ENCODE measurements at places on chromosomes 6 and 20.

DNA sequence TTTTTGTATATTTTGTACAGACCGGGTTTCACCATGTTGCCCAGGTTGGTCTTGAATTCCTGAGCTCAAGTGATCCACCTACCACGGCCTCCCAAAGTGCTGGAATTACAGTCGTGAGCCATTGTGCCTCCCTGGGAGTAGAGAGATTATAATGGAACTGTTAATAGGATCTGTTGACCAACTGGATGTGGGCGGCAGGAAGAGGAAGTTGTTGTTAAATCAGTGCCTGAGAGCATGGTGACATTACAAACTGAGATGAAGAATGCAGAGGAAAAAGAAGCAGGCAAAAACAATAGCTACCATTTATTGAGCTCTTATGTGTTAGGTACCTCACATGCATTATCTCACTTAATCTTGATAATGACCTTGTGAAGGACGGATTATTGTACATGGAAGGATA, 9.2 kb upstream of the L3MBTL3 start:
- no peak for DNase-seq

DNA sequence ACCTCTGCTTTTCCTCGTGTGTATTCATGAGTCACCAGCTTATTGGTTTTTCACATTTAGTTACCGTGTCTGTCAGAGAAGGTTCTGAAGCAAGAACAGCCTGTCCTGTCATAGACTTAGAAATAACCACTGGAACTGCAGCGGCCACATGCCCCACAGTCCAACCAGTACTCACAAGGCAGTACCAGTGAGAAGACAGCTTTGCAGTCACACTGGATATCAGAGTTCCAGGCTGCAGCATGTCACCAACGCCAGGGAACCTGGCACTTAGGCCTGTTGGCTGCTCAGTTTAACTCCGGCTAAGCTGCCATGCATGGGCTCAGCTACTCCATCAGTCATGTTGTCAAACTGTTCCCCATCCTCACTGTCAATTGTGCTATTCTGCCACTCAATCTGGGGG, 40.1 kb downstream of the ADNP start:
- no peak for DNase-seq

GRCh38 chr6:139198529-139199288, 63.8 kb downstream of the HECA start:
- no peak for DNase-seq

DNA sequence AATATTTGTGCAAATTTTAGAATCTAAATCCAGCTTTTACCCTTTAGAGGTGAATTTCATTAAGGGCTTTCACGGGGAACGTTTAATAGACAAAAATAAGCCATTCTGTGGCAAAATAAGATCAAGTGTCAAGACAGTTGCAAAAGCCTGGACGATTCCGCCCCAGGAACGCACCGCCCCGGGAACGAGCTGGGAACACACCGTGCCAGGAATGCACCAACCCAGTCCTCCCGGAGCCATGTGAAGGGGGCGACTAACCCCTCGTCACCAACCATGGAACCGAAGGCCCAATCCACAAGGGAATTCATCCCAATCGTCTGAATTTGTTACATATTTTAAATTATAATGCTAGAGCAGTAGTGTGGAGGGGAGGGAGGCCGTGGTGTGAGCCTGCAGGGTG, 20.8 kb upstream of the TCFL5 start:
- no peak for DNase-seq

DNA sequence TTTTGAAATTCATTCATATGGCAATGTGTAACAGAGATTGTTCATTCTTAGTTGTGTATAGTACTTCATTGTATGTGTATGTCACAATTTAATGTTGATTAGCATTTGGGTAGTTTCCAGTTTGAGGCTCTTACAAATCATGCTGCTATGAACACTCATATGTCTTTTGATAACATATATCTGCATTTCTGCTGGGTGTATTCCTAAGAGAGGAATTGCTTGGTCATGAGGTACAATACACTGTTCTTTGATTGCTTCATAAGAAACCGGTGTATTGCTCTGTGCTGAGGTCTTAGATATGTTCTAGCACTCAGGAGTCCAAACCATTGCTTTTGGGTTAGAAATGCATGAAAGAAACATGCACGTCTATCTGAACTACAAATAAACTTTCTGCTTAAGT, 492.9 kb upstream of the JAG1 start:
- DNase-seq: no peak

DNA sequence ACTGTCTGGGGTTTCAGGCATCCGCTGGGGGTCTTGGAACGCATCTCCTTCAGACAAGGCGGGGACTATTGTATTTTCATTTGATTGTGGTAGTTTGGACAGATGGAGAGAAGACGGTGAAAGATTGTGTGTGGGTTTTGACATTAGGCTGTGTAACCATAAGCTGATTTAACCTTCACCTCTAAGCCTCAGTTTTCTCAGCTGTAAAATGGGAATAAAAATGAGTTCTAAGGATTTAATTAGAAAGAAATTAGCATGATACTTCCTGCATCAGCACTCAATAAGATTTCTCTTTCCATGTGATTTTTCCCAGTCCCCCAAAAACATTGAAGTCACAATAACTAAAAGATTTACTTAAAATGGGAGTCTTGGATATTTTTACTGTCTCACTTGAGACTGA, 78.1 kb downstream of the CBFA2T2 start:
- no peak for DNase-seq

DNA sequence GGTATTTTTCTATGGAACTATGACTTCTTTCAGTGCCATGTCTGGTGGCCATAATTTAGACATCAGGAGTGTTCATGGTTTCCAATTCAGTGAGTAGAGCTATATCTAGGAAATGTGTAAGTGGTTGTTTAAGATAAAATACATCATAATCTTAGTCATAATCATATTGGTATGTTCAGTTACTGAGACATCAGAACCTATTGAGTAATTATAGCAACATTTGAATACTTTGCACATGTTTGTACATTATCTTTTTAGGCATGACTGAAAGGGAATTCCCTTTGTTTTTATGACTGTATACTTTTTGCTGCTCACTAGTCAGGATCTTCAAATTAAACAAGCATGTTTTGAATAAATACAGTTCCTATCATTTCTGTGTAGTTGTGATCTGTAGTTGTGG, 64.0 kb downstream of the STXBP5 start:
- DNase-seq: no peak

DNA sequence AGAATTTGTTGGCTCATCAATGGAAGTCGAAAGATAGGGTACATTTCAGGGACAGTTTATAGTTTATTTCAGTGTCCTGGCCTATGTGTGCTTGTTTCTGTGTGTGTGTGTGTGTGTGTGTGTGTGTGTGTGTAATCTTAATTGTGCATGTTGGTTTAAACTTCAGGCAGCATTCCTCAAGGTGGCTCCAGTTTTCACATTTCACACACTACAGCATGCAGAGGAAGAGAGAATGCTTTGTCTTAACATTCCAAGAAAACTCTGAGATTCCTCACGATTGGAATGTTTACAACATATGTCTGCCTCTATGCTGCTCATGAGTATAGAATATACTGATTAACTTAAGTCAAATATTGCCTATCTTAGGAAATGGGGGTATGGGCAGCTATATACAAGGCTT, 332.6 kb upstream of the EPHA7 start:
- no peak for DNase-seq

GRCh38 chr20:25867776-25868649, 171.4 kb upstream of the ZNF337 start:
- DNase-seq: no peak

GRCh38 chr20:48625136-48625900, 202.5 kb downstream of the PREX1 start:
- DNase-seq: no peak

DNA sequence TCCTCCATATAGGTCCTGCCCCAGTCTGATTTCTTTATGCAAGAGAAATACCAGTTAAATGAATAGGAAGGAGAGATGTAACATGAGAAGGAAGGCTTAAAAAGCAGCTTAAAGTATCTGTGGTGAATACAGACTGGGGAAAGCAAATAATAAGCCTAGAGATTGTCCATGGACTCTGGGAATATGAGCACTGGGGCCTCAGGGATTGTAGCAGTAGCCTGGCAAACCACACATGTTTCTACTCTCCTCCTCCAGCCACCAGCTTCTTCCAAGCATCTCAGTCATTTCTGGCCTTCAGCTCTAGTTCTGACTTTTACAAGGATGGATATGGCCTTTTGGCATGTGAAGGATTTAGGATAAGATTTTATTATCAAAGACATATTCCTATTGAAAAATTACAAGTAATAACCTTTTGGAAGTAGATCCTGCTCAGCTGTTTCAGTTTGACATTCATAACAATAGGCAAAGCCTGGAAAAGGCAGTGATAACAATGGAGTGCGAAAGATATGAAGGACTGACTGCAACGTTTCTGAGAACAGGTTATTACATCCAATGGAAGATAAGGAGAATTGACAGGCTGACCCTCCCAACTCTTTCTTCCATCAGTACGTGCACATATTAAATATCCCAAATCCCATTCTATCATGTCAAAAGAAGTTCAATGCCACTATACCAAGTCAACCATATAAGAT, 41.6 kb downstream of the CYP39A1 start:
- no peak for DNase-seq

- DNase-seq: peak; percentile 44
Observed at GRCh38 chr6:140018588-140018987, 644.1 kb upstream of the CITED2 start.

- no peak for DNase-seq
Observed at GRCh38 chr20:59131551-59132285, 31.9 kb upstream of the ZNF831 start.

GRCh38 chr6:117498159-117498558, 15.7 kb downstream of the DCBLD1 start:
- DNase-seq: peak; percentile 80

DNA sequence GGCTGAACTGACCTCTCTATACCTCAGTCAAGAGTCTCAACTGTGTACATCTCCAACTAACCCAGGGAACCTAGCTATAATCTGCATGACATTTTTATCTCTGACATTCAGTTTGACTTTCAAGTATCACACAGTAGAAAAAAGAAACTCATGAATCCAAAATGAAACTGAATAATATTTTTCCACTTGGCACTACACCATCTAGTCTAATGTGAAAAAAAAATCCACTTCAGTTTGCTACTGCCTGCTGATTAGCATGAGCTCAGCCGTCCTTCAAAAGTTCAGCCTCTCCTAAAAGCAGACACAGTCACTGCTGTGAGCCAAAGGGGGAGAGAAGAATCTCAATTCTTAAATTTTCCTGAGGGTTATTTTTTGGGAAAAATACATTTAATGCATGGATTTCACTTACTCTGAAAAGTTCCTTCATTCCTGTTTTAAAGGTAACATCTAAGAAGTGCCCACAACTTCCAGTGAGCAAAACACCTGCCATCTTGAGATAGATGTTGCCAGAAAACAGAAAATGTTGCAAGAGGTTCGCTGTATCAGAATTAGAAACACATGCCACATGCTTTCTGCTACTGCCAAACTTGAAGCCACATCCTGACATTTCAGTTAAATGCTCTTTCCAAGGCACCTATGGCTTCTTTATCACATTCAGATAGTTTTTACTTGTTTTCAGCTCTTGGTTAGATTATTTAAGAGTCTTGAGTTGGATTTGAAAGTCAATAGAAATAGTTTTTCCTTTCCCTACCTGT, 95.4 kb downstream of the MKKS start:
- DNase-seq: no peak

GRCh38 chr6:125754566-125754965, 5.1 kb downstream of the HEY2 start:
- DNase-seq: no peak

GRCh38 chr20:62837790-62838127, 20.9 kb downstream of the COL9A3 start:
- no peak for DNase-seq

DNA sequence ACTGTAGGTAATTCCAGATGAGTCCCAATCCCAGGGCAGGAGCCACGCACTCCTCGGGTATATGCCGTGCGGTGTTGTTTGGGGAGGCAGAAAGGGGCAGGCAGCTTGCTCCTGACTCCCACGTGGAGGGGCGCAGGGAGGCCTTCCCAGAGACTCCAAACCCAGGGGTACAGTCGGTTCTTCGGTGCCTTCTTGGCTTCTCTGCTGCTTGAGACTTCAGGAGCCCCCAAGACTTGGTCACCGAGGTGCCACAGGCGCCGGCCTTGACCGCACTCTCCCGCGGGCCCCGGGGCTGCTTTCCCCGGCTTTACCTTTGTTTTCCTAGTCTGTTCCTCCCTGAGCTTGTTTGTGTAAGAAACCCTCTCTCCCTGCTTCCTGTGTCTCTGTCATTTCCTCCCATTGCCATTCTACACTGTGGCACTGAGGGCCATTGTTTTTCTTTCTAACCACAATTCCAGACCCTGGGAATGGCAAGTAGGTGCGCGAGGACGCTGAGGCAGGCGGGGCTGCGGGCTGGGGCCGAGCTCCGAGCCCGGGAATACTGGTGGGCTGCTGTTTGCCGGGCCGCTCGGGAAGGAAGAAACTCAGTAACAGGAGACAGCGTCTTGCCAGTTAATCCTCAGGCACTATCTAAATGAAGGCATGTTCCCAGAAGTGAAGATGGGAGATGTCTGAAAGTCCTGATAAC, 215.6 kb upstream of the HEY2 start:
- no peak for DNase-seq

DNA sequence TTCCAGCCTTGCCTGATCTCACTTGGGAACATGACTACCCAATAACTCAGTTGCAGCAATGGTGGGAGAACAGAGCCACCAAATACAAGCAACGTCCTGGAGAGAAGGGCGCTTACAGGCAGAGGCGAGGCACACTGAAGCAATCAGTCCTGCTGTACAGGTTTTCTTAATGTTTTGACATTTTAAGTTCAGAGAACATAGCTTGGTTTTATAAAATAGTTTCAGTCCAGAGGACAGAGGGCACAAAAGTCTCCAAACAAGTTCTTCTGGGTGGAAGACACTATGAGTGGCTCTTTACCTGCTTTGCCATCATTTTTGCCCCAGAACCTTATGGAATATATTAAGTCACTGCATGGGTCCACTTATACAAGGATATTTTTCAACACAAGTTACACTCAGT, 103.4 kb upstream of the KCNG1 start:
- no peak for DNase-seq

DNA sequence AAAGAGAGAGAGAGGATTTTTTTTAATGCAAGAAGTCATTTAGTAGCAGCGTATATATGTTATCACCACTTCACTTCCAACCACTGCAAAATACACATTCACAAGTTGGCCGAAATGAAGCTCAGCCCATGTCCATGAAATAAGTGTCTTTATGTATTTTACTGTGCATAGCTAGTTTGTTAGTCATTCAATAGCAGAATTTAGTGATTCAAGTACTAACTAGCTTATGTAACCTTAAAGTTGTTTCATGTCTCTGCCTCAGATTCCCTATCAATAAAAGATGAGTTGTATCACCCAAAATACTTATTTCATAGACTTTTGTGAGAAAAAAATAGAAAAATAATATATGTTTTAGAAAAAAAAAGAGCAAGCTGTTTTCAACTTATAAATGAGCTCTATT, 153.7 kb upstream of the PRDM1 start:
- no peak for DNase-seq

- DNase-seq: peak; percentile 61
Observed at GRCh38 chr6:44034391-44034861, 92.8 kb downstream of the MRPL14 start.

- DNase-seq: no peak
Observed at GRCh38 chr6:149273318-149273717, 44.2 kb upstream of the TAB2 start.
